Stromal cell of bone marrow (primary cell): ENCODE measurements at places on chromosomes 7 and 10.
A peak's percentile ranks its signal among the peaks of the same experiment; 100 is the strongest.

- DNase-seq: peak; percentile 93
Measured at GRCh38 chr10:44195112-44196007, 189.5 kb downstream of the CXCL12 start.

GRCh38 chr10:105706281-105707026 lies 1065.4 kb downstream of the SORCS3 start:
- no peak for DNase-seq

DNA sequence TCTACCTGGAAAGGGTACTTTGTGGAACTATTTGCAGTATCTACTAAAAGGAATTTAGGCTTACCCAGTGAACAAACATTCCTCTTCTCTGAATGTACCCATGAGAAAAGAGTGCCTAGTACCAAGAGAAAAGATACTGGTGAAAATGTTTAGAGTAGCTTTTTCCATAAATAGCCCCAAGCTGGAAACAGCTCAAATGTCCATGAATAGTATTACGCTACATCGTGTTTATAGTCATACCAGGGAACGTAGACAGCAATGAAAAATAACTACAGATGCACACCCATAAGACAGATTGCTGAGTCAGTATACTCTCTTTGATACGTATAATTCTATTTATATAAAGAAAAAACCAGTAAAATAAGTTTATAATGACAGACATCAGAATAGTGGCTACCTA lies 285.9 kb downstream of the KLF6 start:
- DNase-seq: no peak

DNA sequence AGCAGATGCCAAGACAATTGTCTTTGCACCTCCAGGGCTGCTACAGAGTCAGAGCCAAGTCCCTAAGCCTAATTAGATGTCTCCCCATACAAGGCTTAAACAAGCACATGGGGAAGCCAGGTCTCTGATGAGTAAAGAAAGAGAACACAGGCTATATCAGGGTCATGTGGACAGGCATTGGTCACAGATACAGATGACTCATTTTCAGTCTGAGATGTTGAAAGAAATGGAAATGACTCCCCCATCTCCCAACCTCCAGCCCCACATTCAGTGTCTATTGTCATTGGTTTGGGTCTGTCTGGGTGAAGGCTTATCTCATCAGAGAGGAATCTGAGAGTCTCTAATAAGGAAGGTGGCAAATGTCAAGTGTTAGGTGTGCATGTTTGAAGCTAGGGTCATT lies 290.1 kb upstream of the KIAA1217 start:
- no peak for DNase-seq

DNA sequence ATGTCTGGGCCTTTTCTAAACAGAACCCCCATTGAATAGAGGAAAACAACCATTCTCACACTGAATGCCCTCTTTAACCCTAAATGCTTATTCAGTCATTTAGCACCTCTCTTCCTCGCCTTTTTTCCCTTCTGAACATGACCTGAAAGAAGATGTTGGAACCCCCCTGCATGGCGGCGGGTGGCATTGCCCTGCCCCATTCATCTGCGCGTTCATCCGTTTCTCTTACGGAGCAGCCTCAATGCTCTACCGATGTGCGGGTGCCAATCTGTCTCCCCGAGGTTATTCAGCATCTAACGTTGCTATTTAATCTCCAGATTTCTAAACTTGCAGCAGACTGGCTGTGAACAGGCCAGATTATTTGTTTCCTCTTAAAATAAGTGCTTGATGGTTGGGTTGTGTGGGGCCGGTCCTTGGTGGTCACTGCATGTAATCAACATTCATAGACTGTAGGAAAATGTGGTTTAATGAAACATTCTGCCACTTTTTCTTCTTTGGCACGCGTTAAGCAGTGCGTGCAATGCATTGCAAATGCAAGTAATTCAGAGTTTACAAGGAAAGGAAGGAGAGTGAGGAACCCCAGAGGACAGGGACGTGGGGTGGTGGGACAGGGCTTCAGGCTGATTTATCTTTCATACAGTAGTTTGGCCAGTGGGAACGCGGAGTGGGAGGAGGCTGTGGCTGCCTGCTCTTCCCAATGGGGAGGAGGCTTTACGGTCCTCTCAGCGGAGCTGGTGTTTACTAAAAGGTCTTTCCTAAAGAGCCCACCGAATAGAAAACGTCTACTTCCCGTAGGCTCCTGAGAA lies 286.7 kb downstream of the DPP6 start:
- DNase-seq: no peak

DNA sequence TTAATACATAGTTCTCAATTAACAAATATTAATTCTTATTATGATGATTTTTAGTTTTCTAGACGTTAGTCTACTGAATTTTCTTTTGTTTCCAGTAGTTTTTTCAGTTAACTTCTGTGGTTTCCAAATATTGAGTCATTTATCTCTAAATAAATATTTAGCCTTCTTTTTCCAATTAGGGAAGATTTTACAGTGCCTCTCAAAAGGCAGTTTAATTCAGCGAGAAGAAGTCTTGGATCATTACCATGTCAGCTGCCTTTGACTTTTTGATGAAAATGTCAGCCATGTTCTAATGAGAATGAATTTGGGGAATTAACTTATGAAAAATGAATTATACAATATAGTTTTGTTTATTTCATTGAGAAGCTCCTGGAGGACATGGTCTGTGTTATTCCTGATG lies 90.0 kb downstream of the CDK14 start:
- DNase-seq: no peak

GRCh38 chr7:105662998-105663397 lies 81.7 kb upstream of the EFCAB10 start:
- DNase-seq: no peak

DNA sequence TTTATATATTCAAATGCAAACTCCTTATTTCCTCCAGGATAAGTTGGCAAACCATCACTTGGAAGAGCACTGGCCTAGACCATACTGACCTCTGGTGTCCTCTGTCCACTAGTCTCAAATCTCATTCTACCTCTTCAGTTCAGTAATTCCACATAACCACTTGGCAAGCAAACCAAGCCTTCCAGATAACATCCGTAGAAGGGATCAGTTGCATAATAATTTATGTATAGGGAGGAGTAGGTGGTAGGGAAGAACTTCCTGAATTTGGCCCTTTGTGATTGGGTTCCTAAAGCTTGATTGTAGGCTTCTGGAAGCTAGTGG lies 55.0 kb downstream of the WAC start:
- peak; percentile 22 for DNase-seq

GRCh38 chr7:121271916-121272315 lies 56.9 kb upstream of the WNT16 start:
- DNase-seq: no peak

DNA sequence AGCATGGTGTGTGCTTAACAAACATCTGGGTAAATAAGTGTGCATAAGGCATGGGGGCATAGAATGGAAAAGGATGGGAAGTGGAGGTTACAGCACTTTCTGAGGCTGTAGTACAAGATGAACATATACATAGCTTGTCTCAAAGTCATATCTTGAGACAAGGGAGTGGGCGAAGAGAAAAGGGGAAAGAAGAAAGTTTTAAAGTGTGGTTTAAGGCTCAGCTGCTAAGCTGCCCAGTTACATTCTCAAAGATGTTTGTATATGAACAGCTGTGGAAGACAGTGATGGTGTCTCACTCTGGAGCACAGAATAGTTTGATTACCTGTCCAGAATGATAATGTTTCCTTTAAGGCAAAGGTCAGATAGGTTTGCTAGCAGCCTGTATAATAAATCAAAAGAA lies 61.9 kb upstream of the LANCL2 start:
- DNase-seq: no peak

GRCh38 chr7:33591490-33591889 lies 313.8 kb upstream of the BMPER start:
- DNase-seq: no peak

DNA sequence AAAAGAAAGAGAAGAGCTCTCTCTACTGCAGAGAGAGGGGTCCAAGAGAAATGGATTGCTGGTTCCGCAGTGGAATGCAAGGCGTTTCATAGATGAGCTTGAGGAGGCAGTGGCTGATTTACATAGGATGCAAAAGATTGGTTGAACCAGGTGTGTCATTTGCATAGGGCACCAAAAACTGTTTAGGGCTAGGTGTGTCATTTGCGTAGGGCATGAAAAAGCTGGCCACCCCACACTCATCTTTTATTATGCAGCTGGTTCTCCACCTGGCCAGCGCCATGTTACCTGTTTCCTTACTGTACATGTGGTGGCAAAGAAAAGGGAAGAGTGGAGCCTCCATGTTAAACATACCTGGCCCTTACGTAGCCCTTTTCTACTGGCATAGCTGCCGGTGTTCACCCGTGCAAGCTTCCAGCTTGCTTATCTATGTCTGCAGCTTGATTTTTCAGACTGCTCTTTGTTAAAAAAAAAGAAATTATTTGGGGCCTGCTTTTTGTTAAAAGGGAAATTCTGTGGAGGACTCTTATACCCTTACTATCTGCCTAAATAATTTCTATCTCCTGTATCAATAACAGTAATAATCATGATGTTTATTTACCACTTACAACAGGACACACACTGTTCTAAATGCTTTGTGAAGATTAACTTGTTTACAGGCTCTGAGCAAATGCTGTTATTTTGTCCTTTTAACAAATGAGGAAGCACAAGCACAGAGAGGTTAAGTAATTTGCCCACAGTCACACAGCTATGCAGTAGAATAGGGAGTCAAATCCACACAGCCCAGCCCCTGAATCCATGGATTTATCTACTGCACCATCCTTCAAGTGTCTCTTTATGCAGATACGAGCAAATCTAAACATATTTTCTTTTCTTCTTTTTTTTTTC lies 33.3 kb downstream of the CASP7 start:
- no peak for DNase-seq

DNA sequence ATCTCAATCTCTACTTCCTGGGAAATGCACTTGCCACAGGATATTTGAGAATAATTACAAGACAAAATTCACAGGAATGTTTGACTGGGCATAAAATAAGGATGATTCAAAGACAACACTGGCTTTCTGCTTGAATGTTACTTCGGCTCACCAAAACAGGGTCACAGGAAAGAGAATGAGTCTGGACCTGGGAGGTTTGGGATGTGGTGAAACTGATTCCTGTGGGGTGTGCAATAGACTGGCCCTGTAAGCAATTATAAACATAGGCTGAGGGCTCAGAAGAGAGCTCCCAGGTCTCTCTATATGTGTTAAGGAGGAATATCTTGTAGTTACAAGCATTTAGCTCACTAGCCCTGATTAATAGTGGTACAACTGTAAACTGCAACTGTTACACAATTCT lies 613.9 kb upstream of the CELF2 start:
- DNase-seq: peak; percentile 36

GRCh38 chr10:13773043-13773442 lies 186.3 kb downstream of the PRPF18 start:
- no peak for DNase-seq

GRCh38 chr10:74453169-74453568 lies 302.1 kb downstream of the ADK start:
- no peak for DNase-seq

DNA sequence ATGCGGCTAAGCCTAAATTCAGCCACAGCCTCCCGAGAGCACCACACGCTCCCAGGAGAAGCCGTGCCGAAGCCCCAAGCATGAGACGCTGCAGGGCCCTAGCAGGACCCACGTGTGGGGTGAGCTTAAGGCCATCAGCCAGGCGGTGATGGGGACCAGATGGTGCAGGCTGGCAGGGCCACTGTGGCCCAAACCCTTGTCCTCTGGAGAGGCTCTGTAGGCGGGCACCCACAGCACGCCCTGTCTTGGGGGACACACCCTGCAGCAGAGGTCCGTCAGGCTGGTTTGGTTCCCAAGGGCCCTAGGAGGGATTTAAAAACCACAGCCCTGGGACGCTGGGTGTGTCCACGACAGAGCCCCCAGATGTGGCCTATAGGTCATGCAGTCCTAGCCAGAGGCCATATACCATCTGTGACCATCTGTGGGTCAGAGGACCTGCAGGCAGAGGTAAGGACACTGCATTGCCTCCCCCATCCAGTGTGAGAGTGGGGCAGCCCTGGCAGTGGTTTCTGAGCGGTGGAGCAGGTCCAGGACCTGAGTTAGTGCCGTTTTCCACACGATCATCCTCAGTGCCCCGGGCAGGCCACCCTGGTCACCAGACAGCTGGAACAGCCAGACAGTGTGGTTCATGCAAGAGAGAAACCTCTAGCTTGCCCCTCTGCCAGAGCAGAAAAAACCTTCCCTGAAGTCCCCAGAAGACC lies 39.6 kb upstream of the INPP5A start:
- no peak for DNase-seq

DNA sequence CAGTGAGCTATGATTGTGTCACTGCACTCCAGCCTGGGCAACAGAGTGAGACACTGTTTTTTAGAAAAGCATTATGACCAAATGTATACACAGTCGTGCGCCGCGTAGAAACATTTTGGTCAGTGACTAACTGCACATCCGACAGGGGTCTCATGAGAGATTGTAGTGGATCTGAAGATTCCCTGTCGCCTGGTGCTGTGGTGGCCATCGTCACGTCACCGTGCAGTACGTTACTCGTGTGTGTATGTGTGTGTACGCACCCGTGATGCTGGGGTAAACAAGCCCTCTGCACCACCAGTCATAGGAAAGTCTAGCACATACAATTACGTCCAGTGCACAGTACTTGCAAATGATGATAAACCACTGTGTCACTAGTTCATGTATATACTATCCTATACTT lies 109.4 kb downstream of the ELFN1 start:
- DNase-seq: no peak

DNA sequence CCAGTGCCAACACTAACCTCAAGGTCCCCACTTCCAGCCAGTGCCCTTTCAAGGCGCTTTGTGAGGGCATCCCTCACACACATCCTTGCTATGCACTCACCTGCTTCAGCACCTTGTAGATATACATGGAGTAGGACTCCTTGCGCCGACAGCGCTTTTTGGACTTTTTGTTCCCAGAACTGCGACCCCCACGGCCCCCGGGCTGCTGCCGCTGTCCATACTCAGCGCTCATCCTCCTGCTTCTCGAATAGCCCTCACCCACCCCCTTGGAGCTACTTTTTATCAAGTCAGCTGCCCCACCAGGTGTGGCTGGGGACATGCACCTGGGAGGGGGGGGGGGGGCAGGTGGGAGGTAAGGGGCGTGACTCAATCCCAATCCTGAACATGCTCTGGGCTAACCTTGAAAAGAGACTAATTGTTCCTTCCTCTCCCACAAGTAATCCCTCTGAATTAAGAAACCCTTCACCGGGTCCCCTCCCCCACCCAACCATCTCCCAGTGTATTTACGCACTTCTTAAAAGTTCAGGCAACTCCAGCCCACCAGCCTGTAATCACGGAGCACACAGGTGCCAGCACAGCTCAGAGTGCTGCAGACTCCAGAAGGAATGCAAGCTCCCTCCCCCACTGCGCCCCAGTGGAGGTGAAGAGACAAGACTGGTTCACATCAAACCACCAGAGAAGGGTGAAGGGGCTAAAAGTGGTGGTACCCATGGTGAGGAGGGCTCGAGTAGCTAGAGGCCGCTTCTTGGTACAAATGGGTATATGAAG lies at the start of gene H2BK1:
TSS of gene H2BK1 (minus strand) at position 402 of the 768 bp plus-strand sequence. CDS start at position 232, 170 bp downstream.
- DNase-seq: no peak

DNA sequence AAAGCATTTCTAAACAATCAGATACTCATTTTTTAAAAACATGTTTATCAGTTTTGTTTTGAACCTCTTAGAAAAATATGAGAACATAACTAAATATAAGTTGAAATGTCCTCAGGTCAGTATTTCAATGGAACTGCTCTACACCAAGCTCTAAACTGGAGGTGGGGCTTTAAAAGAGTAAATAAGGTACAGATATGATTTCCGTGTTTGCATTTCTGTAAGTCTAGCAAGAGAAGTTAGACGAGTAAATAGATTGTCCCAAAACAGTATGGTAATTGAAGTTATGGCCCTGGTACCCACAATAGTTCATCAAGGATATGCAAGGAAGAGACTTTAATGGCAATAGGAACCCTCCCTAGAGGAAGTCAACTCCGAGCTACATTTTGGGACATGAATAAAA lies 115.1 kb upstream of the AKR1E2 start:
- DNase-seq: no peak

- DNase-seq: peak; percentile 52
Measured at GRCh38 chr7:121083138-121083789, 94.8 kb downstream of the CPED1 start.
